ENCODE measurements at places on chromosomes 7 and 10.

- no peak for DNase-seq
These were observed 9.5 kb downstream of the CALML3 start for GRCh38 chr10:5534051-5534821.

- DNase-seq = no peak
These were observed 554.3 kb downstream of the TYW1 start for GRCh38 chr7:67550801-67551436.

DNA sequence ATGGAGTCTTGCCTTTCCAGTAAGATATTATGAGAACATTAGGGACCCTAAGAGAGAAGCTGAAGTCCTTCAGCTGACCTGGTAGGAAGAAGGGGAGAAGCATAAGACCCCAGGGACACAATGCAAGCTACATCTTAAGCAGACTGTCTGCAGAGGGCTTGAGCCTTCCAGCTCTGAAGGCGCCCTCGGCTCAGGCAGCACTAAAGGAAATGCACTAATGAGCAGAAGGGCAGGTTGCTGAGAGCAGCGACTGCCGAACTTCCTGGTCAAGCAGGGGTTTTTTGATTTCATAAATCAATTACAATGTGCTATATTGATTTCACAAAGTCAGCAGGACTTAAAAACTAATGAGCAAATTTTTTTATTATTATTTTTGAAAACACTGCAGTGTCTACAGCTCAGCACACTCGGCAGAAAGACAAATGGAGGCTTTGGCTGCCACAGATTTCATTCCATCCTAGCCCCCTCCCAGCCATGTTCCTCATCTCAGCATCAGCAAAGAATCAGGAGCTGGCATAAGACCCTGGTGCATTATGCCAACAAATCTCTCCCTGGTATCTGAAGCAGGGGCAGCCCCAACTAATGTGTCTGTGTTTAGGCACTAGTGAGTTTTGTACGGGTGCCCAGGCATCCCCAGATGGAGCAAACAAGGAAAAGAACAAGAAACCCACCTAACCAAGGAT lies 57.1 kb downstream of the LRRTM3 start:
- DNase-seq = no peak

- DNase-seq = no peak
These were observed 260.1 kb upstream of the LRRN3 start for GRCh38 chr7:110830778-110831177.

DNA sequence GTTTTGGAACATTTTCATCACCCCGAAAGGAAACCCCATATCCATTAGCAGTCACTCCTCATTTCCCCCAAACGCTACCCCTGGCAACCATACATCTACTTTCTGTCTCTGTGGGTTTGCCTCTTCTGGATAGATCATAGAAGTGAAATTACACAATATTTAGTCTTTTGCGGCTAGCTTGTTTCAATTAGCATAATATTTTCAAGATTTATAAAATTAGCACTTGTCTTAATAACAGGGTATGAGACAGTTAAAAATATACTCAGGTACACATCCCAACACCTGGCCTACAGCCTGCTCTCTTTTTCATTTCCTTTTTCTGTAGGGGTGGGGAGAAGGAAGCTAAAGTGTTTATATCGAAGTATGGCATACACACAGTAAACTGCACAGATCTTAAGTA lies 81.4 kb upstream of the LRGUK start:
- DNase-seq = no peak

DNA sequence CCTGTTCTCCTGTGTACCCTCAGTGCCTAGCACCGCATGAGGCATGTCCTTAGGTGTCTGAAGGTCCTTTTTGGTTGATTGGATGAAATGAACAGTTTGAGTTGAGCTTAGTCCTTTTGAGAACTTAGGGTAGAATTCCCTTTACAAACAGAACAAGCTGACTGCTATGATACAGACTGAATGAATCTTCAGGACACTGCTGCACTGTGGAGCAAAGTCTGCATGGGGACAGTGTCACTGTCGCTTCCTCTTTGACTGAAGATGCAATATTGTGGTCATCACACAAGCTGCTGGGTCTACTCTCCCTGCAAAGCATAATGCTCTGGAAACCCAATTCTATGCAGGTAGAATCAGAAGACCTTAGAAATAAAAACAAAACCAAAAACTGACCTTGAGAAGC lies 8.6 kb upstream of the PLAU start:
- DNase-seq = no peak

DNA sequence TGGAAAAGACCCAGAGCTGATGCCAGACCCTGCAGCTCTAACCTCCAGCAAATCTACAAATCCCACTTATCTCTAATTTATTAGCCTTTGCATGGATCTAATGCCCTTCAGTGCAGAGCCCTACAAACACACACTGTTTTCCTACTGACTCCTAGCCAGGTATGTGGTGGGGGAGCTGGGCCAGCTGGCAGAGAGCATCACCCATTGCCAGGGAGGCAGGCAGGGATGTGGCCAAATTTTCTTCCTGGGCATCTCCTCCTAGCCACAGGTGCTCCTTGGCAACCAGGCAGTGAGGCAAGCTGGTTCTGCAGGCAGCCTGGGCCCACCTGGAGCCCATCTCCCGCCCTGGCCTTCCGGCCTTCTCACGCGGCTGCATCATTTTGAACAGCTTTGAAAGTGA lies 55.9 kb upstream of the EMX2 start:
- no peak for DNase-seq

DNA sequence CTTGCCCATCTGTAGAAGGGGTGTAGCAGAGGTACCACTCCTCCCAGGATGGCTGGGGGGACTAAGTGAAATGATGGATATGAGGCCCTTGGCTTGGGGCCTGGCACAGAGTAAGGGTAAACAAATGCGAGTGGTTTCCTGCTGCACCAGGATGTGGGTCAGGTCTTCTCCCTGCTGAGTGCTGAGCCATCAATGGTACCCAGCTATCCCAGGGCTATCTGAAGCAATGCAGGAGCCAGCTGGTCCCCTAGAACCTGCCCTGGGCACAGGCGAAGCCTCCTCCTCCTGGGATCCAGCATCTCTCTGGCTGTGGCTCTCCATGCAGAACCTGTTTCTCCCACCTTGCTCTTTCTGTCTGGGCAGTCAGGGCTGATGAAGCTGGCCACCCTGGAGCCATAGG lies 20.9 kb upstream of the GOLGA7B start:
- DNase-seq = no peak

DNA sequence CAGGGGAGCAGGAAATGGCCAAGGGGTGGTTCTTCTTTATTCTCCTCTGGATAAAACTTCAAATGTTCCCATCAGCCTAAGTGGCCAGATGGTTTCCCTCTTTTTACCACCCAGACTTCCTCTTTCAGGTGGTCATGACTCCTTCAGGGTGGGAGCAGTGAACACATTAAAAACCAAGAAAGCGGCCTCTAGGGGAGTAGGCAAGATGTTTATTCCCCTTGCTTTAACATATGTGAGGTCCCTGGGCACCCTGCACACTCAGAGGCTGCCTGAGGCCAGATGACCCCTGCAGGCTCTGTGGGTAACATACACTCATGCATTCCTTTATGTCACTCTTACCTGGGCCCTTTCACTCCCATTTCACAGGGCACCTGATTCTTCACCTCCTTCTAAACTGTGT lies 357.4 kb downstream of the ABCA13 start:
- DNase-seq = no peak

DNA sequence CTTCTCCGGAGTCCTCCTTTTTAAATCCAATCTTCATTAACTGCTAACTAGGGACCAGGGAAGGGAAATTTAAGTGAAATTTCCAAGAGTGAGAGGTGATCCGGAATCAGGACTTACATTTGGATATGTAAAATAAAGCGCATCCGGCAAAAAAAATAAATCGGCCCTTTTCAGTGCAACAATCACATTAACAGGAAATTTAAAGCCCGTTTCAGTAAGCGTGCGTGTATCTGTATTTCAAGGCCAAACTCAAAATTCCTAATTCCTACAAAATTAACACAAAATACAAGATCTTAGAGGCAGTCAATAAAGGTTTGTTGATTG lies 771 bp downstream of the DNAJC9 start:
- DNase-seq = no peak

GRCh38 chr10:97081621-97082235 lies 104.0 kb downstream of the SLIT1 start:
- DNase-seq = peak; percentile 24

DNA sequence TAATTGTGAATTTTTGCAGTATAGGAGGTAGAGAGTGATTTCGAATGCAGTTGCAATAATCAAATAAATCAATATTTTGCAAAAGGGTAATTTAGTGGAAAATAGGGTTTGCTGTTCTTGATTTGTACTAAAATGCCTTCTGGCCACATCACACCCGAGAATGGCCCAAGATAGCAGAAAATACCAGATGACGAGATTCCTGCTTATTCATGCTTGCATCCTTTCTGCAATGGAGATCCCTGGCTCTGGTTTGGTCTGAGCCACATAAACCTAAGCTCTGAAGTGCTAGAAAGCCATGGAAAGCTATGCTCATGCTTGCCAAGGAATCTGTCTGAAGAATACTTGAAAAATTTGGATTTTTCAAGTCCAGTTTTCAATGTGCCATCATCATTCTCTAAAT lies 634.2 kb upstream of the COBL start:
- DNase-seq = no peak

DNA sequence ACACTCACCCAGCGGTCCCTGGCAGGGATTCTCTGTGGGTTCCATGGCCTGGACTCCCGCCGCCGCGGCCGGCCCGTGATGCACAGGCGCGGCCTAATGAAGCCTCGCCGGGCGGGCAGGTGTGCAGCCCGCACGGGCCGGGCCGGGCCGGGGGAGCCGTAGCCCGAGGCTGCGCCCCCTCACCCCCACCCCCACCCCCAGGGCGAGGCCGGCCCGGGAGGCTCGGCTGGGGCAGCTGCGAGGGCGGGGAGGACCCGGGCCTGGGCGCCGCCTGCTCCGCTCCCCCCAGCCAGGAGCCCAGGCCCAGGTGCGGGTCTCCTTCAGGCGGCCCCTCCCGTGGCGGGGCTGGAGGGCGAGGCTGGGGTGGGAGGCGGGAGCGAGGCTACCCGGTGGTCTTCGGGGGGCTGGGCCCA lies at the start of gene NOBOX:
TSS of gene NOBOX (minus strand) at position 45 of the 413 bp plus-strand sequence.
- DNase-seq = no peak

DNA sequence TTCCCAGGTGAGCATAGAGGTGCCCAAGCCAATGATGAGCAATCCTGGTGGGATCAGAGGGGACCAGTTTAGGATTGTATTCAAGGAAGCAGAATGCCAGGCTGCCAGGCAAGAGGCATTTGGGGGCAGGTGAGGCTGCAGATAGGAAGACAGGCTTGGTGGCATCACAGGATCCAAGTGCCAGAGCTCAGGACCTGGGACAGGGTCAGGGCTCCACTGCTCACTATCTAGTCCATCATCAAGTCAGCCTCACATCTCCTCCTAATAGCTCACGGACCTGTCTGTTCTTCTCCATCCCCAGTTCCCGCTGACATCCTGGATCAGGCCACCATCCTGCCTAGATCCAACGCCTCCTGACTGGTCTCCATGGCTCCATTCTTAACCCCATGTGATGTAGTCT lies 47.6 kb downstream of the CYP26A1 start:
- DNase-seq = no peak

GRCh38 chr10:112361951-112362751 lies 11.8 kb upstream of the ACSL5 start:
- no peak for DNase-seq

DNA sequence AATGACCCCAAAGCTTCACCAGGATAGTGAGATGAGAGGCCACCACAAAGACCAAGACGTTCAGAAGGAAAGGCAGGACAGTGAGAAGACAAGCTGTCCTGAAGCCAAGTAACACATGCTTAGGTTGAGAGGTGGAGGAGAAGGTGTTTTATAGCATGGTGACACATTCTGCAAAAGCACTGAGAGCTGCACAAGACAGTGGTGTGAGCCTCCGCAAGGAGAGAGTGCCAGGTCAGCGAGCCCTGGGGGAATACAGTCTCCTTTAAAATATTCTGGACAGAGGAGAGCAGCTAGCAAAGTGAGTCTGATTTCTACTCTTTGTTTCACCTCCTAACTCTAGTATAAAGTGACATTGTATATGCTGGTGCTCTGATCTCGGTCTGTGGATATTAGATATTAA lies 68.0 kb upstream of the VKORC1L1 start:
- no peak for DNase-seq

GRCh38 chr7:139131601-139132041 lies 22.1 kb upstream of the ZC3HAV1 start:
- no peak for DNase-seq

DNA sequence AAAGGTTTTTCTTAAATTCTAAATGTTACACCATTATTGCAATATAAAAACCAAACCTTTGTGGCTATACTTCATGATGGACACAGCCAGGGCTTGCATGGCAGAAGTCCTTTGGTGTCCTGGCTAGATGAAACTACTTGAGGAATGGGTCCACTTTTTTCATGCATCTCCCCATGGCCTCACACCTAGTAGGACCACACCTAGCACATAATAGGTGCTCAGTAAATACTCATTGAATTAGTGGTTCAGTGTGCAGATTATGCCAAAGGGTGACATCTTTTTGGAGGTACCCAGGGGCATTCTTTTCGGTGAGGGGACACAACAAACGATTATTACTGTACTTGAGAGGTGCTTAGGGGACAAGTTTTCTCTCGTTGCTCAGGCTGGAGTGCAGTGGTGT lies 20.7 kb upstream of the SRGN start:
- DNase-seq = no peak

GRCh38 chr10:11411926-11412545 lies 199.4 kb downstream of the USP6NL start:
- DNase-seq = no peak

GRCh38 chr7:105199386-105199785 lies 185.4 kb downstream of the KMT2E start:
- DNase-seq = no peak

All from activated T-helper 9 cell treated with anti-CD3 and anti-CD28 coated beads, Interleukin-2, amount 50 U/mL, for 16 hours (primary cell).